ENCODE measurements at places on chromosomes 4 and X.

DNA sequence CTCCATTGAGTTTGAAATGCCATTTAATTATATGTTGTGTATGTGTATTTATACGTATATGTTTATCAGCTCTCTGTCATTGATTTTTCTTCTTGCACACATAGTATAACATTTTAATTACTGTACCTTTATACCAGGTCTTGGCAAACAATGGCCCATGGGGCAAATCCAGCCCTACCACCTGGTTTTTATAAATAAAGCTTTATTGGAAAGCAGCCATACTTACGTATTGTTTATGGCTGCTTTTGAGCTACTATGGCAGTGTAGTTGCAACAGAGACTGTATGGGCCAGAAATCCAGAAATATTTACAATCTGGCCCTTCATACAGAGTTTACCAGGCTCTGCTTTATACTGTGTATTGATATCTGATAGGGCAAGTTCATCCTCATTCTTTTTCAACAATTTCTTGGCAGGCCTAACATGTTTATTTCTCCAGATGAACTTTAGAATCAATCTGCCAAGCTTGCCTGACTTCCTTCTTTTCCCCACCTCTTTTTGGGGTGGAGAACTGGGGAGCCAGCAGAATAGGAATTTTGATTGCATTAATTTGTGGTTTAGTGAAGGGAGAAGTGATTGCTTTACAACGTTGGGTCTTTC, 15.8 kb downstream of the DCUN1D4 start:
- no peak for DNase-seq

GRCh38 chrX:77668391-77669237, 117.4 kb downstream of the ATRX start:
- no peak for DNase-seq

- no peak for DNase-seq
Measured at GRCh38 chr4:173057901-173058300, 110.7 kb upstream of the GALNT7 start.

GRCh38 chrX:47202316-47202715, 8.7 kb downstream of the UBA1 start:
- DNase-seq: no peak

DNA sequence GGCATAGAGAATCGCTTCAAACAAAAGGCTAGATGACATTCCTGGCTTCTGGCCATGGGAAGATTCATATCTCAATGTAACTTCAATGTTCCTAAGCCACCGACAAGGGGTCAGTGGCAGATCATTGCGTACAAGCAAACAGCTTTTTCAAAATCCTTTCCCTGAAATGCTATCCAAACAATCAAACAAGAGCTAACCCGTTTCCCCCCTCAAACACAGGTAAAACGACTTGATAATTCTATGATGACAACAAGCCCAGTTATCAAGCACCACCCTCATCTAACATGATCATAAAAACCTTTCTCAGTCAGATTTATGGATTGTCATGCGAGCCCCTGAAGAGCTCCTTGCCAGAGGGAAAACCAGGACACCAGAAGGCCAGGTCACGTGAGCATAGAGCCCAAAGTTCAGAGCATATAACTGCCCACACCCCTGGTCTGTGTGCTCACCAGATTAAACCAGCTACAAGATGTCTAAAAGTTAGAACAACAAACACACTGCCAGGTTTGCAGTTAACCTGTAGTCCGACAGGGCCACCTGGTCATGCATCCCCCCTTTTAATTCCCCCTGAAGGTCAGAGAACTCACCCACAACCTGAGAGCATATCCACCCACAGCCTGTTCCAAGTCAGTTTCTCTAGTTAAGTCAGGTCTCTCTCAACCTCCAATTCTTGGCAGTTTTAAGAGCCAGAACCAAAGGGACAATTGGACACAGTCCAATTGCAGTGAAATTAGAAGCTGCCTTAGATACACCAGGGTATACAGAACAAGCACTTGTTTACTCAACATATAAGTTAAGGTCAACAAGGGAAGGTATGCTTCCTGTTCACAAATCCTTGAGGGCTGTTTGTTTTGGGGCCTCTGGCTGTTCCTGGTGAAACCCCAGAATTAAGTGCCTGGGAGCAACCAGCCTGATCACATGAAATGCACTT, 248.1 kb upstream of the PPARGC1A start:
- no peak for DNase-seq

DNA sequence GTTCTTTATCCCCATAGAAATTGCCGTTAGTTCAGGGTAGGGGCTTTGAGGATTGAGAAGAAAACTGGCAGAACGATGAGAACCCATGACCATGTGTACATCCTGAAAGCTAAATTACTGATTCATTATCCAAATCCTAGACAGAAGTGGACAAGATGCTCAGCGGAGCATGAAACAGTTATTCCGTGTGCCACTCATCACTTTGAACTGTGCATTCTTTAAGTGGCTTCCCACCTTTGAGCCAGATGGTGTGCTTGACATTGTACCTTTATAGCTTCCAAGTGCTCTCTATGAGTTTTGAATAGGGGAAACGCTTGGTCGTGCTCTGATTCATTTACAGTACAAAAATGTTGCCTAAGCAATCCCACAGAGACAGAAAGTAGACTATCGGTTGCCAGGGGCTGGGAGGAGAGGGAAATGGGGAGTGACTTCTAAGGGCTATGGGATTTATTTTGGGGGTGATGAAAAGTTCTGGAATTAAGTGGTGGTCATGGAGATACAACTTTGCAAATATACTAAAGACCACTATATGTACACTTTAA, 100.0 kb downstream of the DOCK11 start:
- no peak for DNase-seq

GRCh38 chrX:7091923-7092322, 55.6 kb upstream of the STS start:
- no peak for DNase-seq

GRCh38 chrX:13201605-13202219, 118.1 kb downstream of the ATXN3L start:
- DNase-seq: peak; percentile 72

DNA sequence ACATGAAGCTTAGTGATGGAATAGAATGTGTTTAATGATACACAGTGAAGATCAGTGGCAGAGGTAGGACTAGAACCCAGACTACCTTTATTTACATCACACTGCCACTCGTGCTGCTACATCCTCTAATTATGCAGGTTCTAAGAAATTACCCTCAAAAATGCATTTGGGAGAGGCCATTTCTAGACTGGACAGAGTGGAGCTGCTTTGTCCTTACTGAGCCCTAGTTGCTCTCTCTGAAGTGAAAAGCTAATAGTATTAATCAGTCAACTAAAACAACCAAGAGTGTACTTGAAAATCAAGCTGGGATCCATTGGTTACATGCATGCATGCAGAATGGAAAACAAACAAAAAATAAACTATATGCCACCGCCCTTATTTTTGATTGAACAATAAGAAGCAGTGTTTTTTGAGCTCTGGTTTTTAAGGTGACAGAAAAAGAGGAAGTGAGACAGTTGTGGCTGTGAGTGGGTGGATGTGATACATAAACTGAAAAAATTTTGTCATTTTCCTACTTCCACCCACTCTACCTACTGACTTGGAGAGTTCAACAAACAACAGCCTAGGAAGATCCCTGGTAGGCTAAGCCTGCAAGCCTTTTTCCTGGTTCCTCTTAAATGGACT, 6.8 kb upstream of the VSIG4 start:
- no peak for DNase-seq

DNA sequence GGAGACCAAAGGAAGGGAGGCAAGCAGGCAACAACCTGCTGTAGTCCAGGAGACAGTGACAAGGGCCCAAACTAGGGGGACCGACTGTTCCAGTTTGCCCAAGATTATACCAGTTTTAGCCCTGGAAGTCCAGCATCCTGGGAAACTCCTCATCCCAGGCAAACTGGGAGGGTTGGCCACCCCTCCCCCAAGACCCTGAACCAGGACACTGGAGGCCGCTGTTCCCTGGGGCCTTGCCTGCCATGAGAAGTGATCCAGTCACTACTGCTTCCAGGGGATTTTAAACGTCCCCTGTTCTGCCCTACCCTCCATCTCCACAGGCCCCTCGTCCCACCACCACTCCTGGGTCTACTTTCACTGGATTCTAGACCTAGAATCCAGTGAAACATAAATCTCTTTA, 4.3 kb upstream of the DGAT2L6 start:
- peak; percentile 58 for DNase-seq

GRCh38 chr4:108560616-108561015, 59.8 kb upstream of the RPL34 start:
- DNase-seq: no peak

GRCh38 chrX:2536974-2537373, 36.2 kb upstream of the DHRSX start:
- DNase-seq: no peak

DNA sequence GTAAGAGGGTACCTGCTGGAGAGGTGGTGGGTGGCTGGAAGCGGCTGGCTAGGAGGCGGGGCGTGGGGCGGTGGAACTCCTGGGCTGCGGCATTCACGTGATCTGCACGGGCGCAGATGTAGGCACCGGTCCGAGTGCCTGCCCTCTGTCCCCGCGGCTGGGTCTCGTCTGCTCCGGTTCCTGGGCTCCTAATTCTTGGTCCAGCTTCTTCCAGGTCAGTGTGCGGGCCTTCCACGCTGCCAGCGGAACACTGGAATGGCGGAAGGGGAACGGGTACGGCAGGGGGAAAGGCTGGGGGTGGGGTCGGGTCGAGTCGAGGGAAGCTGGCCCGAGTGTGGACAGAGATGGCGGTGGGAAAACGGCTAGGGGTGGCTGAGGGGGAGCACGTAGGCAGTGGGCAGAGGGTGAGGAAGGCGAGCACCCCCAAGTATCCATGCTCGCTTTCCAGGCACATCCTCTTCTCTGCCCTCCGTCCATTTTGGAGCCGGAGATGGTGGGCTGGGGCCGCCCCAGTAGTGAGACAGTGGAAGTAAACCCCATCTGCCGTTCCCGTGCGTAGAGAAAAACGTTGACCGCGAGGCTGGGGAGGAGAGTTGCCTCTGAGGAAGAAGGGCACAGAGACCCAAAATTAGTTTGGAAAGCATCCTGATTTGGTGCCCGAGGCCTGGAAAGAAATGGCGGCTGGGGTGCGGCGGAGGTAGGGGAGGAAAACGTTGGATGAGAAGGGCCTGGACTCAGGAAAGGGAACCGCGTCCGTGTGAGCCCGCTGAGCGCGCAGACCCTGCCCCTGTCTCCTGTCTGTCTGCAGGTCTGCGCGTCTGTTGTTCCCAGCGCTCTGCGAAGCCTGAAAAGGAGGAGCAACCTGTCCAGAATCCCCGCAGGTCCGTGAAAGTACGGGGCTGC, at the start of gene TCEAL4:
Gene TCEAL4, plus strand, starts transcription at position 105 of the 903 bp plus-strand sequence. CDS start 1,161 bp downstream, outside the sequence.
- peak; percentile 90 for DNase-seq

DNA sequence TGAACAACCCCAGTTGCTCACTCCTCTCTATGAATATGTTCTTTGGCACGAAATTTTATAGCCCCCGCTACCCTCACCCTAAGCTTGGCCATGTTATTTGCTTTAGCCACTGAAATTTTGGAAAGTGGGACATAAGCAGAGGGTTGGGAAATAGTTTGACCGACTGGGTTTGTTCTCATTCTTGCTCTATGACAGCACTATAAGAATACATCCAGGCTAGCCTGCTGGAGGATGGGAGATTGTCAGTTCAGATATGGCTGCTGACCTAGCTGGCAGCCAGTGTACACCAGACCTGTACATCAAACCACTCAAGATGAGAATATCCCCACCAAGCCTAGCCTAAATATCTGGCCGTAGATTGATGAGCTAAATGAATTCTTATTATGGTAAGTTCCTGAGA, 298.1 kb downstream of the PDGFC start:
- DNase-seq: no peak

DNA sequence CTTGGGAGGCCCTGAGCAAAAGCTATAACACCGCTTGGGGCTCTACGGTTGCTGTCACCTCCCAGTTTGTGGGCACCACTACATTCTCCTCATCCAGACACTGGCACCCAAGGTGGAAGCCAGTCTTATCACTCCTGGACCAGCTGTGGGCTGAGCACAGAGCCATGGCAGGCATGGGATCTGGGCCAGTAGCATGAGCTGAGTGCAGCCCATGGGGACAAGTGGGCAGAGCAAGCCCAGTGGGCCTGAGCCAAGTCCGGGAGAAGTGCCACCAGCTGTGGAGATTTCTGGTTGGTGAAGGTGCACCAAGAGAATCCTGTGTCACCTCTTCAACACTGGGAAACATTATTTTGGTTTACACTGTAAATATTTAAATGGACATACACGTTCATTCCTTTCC, 1013.0 kb downstream of the TECRL start:
- no peak for DNase-seq

GRCh38 chr4:157294575-157294974, 74.0 kb downstream of the GRIA2 start:
- DNase-seq: no peak

DNA sequence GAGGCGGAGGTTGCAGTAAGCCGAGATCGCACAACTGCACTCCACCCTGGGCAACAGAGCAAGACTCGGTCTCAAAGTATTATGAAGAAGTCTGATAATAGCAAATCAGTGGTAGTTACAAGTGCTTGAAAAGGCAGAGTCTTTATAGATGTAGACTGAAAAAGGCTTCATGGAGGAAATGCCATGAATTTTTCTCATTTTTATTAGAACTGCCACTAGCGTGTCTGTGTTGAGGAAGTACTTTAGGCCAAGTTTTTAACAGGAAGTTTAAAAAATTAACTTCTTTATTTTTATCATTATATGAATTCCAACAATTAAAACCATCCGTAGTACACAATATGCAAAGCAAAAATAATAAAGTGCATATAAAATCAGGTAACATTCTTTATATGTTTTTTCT, 32.8 kb upstream of the IL13RA1 start:
- DNase-seq: no peak

- DNase-seq: no peak
Measured at GRCh38 chrX:17032351-17032750, 85.9 kb downstream of the REPS2 start.

- no peak for DNase-seq
Measured at GRCh38 chr4:99378876-99379275, 26.3 kb upstream of the ADH1C start.

DNA sequence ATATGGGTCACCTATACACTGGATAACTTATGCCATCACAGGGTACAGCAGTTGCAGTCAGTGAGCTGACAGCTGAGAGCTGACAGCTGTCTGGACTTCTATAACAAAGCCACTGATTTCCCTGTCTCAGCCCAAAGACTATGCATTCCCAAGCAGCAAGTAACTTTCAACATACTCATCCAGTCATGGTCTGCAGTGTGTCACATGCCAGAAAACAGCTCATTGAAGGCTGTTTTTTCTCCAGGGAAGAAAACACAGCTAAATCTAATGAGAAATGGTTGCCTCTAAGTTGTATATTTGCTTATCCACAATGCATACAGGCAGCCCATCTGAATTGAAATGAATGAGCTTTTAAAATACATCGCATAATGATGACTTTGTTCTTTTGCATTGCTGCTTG, 6.3 kb downstream of the KIAA1210 start:
- no peak for DNase-seq

- peak; percentile 61 for DNase-seq
Measured at GRCh38 chr4:169410839-169411770, 140.3 kb upstream of the SH3RF1 start.
